NK-92 treated with Interleukin-12 subunit alpha and Interleukin-12 subunit beta, amount 100 ng/mL, for 24 hours (cell line): ENCODE measurements at places on chromosomes 2 and 18.

DNA sequence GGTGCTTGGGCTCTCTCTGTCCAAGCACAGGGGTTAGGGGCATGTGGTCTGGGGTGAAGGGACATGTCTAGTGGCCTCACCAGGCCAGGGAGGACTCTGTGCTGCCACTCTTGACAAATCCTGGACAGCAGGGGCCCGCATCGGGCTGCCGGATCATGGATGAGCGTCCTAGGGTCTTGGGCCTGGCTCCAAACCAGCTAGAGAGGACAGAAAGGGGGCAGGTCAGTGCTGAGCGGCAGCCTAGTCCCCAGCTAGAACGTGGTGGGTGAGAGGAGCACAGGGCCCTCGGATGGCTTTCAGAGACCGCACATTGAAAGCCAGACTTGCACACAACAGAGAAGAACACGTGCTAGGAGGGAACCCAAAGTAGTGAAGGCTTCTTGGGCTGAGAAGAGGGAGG is 241.2 kb downstream of the ATAD2B start:
- no peak for DNase-seq

GRCh38 chr2:88125924-88126771 is 1.7 kb downstream of the FABP1 start:
- no peak for DNase-seq

GRCh38 chr2:212177724-212178123 is 360.9 kb downstream of the ERBB4 start:
- DNase-seq = no peak

- no peak for DNase-seq
These were observed 84.3 kb downstream of the FANCL start for GRCh38 chr2:58156780-58157179.

DNA sequence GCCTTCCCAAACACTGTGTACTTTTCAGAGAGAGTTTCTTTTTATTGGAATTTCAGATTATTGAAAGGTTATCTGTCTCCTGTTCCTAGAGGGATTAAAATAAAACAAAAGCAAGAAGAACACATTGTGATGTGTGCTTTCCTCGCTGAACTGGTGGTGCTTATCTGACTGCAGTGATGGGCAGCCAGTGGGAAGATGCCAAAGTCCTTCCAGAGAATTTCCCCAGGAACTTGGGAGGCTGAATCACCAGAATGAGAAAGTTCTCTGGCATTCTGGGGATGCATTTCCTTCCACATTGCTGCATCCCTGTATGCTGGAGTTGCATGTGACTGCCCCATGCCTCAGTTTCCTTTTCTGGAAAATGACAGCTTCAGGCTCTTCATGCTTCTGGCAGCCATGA is 53.9 kb upstream of the SEC11C start:
- no peak for DNase-seq

GRCh38 chr18:58562146-58562998 is 66.5 kb downstream of the ALPK2 start:
- DNase-seq = no peak

- no peak for DNase-seq
These were observed 4.3 kb upstream of the SNTG2 start for GRCh38 chr2:946073-946948.

GRCh38 chr2:213187833-213188532 is 36.6 kb upstream of the IKZF2 start:
- DNase-seq = no peak

- DNase-seq = no peak
These were observed 162.7 kb downstream of the WDPCP start for GRCh38 chr2:63425606-63426005.

DNA sequence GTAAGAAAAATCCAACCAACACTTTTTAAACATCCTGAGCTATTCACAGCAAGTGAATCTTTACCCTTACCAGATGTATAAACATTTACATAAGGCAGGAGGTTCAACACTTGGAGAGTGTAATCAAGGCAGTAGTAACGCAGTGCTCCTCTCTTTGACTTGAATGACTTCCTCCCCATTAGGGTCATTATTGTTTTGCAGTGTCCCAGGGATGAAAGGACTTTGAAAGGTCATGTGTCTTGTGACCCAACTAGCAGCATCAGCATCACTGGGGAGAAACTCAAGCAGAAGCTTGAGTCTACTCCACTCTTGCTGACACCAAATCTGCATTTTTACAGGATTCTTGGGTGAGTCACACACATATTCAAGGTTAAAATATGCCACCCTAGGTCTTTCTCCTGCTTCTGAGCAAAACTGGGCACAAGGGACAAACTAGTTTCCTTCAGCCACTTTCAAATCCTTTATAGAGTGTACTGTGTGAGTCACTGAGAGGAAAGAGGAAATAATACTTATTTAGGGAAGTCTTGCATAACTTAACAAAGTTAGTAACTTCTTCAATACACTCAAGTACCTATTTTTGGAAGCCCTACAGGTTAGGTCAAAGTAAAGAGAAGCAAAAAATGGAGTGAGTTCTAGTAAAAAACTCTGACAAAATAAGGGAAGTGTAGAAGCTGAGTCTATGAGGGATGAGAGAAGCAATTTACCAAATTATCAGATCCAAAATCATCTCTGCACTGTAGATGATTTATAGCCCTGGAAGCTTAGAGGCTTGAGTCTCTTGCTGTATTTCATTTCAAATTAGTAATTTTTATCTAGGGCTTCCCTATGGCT is 51.0 kb upstream of the EML4 start:
- no peak for DNase-seq

DNA sequence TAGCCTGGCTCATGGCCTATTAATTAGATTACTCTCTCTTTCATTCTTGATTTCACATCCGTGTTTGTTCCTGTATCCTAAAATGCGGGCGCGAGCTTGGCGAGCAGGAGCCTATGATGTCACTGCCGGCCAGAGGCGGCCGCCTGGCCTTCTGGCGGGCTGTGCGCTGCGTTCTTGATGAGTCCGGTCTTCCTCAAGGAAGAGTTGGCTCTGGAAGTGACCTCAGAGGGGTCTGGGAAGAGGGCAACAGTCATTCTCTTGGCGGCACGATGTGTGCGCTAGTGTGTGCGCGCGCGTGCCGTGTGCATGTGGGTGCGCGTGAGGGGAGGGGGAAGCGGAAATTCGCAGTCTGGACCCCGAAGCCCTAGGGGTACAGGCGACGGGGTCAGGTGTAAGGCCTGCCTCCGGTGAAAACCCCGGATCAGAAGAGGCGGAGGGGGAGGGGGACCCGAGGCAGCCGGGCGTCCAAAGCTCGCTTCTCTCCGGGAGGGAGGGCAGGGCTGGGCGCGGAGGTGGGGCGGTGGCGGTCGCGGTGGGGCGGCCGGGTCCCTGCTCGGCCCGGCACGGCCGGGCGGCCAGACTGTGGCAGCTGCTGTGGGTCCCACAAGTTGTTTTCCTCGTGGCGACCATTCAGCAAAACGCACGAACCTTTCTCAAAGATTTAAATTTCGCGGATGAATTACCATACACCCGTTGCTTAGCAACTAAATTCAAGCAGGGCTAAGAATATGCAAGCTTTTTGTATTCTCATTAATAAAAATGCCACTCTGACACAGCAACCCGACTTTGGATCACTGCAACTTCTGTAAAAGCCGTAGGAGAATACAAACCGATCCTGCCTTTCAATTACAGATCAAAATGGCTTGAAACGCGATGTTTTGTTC is 8.4 kb downstream of the POU3F3 start:
- no peak for DNase-seq

- no peak for DNase-seq
These were observed 32.2 kb downstream of the PELI1 start for GRCh38 chr2:64112016-64112415.

GRCh38 chr2:146238254-146238966 is 1606.4 kb upstream of the ACVR2A start:
- no peak for DNase-seq

DNA sequence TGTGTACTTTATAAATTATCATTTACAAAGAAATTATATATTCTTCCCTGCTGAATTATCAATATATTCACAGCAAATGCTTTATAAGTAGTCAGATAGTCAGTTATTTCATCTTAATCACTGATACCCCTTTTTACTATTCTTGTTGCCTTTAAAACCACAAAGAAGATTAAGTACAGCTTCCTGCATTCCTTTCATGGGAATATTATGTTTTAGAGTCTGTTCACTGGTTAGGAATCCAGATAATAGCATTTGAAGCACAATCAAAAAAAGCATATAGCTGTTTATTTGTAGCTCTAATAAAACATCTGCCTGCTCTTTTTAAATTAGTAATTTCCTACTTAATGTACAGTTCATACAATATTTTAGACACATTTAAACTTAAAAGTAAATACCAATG is 508.9 kb downstream of the FBXO15 start:
- no peak for DNase-seq

- no peak for DNase-seq
These were observed 23.3 kb downstream of the SPATS2L start for GRCh38 chr2:200329798-200330197.
